ENCODE measurements at places on chromosomes 12 and 14. TPM values are rescaled to one million over a fixed set of nuclear protein-coding genes. Genes with fewer than 3 reads are reported as not detected.

- H3K27me3 ChIP-seq: no peaks in the 10 kb centered on the region
- DNase-seq: peak; percentile 86
- H3K4me3 ChIP-seq: peak within 1 kb of the TSS; percentile 90
- peak within 1 kb of the TSS; percentile 92 for H3K27ac ChIP-seq
Observed at GRCh38 chr12:14961466-14962152, at the start of gene ARHGDIB. Gene ARHGDIB, minus strand, starts transcription at chr12:14961601. Its CDS starts 10,889 bp downstream, at chr12:14950712.

DNA sequence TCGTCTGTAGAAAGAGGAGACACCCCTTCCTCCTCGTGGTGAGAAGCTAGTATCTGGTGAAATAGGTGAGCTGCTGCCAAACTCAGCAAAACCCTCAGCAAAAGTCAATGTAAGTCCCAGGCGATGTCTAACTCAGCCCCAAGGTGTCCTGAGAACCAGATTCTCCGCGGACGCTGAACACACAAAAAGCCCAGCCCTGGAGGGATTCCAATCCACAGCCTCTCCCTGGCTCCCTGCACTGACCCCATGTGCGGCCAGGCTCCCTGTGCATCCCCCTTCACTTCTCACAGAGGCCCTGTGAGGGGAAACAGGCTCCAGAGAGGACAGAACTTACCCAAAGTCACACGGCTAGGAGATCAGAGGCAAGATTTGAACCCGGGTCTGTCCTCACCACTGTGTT is 81.5 kb downstream of the NINJ2 start:
- H3K36me3 ChIP-seq: no peaks in the 10 kb centered on the region
- no peak overlapping the region for H3K4me3 ChIP-seq
- no peaks in the 10 kb centered on the region for H3K27me3 ChIP-seq
- no peak for DNase-seq

GRCh38 chr14:95015046-95015445 is 142.3 kb downstream of the DICER1 start:
- no peak overlapping the region for H3K27ac ChIP-seq
- no peak overlapping the region for H3K4me3 ChIP-seq
- no peaks in the 10 kb centered on the region for H3K36me3 ChIP-seq
- H3K4me1 ChIP-seq: no peaks in the 10 kb centered on the region

DNA sequence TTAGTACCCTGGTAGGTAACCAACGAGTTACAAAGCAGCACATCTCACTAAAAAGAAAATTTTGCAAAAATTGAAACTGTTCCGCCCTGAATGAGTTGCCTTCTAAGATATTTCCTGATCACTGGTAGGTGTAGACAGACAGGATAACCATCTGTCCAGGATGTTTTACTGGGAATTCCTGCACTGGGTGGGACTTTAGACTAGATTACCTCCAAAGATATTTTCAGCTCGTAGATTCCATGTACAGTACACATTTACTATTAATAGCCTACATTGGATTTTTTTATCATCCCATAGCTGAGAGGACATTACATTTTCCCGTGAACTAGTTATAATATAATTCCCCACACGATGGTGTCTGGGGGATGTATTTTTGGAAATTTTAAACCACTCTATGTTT is 139.6 kb downstream of the DYRK2 start:
- no peaks in the 10 kb centered on the region for H3K36me3 ChIP-seq
- no peak overlapping the region for H3K27ac ChIP-seq
- no peak overlapping the region for H3K4me3 ChIP-seq
- H3K4me1 ChIP-seq: peaks cover 8% of the 10 kb centered on the region
- no peak for DNase-seq

- H3K4me3 ChIP-seq: no peak overlapping the region
- no peak overlapping the region for H3K27ac ChIP-seq
- no peaks in the 10 kb centered on the region for H3K4me1 ChIP-seq
Observed at GRCh38 chr12:132308853-132309595, 20.4 kb downstream of the GALNT9 start.

GRCh38 chr14:23984891-23985602 is 3.7 kb upstream of the DHRS4L2 start:
- no peaks in the 10 kb centered on the region for H3K36me3 ChIP-seq
- no peak overlapping the region for H3K27ac ChIP-seq
- peaks cover 7% of the 10 kb centered on the region for H3K4me1 ChIP-seq
- no peak for DNase-seq
- H3K27me3 ChIP-seq: no peaks in the 10 kb centered on the region

Gene PGF
- 0.13 TPM for polyA plus RNA-seq

Gene TMPO
- 52.1 TPM for polyA plus RNA-seq

DNA sequence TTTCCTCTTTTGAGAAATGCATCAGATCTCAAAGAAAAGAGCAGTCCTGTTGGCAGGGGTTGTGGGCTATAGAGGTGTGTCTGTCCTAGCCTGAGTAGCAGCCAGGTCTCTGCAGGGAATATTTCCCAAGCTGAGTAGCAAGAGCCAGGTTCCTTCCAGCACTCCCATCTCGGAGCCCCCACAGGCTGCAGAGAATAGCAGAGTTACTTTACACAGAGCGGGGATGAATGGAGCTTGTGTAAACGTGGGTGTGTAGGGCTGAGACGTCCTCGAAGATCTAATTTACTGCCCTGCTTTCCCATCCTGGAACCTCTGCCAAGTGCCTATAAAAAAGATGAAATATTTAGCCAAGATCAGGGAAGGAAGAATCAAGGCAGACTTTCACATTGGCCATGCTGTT is 156.6 kb downstream of the TSPAN9 start:
- H3K4me3 ChIP-seq: no peak overlapping the region
- no peaks in the 10 kb centered on the region for H3K27me3 ChIP-seq
- H3K4me1 ChIP-seq: no peaks in the 10 kb centered on the region
- no peak overlapping the region for H3K27ac ChIP-seq
- DNase-seq: no peak

DNA sequence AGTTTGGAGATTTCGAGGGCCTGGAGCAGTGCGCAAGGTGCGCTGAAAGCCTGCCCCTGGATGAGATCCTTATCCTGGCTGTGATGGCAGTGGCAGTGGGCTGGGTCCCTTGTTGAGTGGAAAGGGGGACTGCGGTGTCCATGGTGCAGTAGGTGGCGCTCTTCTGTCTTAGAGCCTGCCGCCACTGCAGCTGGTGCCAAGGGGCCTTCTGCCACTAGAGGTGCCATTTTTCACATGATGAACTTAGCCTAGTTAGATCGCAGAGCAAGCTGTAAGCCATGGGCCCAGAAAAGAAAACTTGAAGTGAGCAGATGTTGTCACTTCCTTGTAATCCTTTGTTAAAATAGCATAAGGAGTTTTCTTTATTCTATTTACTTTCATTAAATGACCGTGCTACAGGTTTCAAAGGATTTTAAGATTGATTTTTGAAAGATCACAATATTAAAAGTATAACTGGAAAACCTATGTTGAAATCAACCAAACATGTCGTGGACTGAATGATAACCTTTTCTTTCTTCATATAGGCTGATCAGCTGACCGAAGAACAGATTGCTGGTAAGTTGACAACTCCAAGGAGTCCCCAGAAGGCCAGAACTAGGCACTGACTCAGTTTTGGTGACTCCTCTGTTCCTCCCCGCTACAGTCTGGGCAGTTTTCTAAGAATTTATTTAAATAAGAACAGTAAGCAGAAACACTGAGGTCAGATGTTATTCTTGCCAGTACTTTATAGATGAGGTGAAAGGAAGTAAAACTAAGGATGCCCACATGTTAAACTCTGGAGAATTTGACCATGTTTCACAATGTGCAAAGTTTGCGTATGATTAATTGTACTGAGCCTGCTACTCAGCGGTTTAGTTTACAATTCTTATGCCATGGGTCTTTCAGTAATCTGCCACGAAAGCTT is 3.0 kb downstream of the CALM1 start:
- peak; percentile 83 for DNase-seq
- peaks cover 59% of the 10 kb centered on the region for H3K4me1 ChIP-seq
- H3K36me3 ChIP-seq: peaks cover 50% of the 10 kb centered on the region
- peak overlapping the region; percentile 71 for H3K4me3 ChIP-seq
- no peaks in the 10 kb centered on the region for H3K27me3 ChIP-seq

Gene KRT5
- polyA plus RNA-seq: not detected

Gene SYCP3
- polyA plus RNA-seq: 0.15 TPM

Gene KSR2
- not detected for polyA plus RNA-seq

DNA sequence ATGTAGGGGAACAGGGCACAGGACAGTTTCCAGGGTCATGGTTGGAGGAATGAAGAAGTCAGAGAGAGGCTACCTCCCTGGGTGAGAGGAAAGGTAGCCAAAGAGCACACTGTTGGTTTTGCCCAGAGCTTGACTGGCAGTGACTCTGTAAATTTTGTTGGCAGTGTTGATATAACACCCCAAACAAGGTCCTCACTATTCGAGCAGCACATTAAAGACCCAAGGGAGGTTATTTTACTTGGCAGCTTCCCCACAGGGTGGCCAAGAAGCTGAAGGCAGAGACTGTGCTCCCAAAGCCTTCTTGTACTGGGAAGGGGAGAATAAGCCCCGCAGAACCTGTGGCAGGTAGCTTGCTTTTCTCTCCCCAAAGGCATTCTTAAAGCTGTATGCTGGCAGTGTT is 40.6 kb downstream of the WSCD2 start:
- no peak for DNase-seq
- H3K4me1 ChIP-seq: no peaks in the 10 kb centered on the region
- H3K36me3 ChIP-seq: no peaks in the 10 kb centered on the region
- no peak overlapping the region for H3K4me3 ChIP-seq
- H3K27me3 ChIP-seq: no peaks in the 10 kb centered on the region
- H3K27ac ChIP-seq: no peak overlapping the region

Gene RASAL1
- 0.68 TPM for polyA plus RNA-seq

Gene MGST1
- not detected for polyA plus RNA-seq

DNA sequence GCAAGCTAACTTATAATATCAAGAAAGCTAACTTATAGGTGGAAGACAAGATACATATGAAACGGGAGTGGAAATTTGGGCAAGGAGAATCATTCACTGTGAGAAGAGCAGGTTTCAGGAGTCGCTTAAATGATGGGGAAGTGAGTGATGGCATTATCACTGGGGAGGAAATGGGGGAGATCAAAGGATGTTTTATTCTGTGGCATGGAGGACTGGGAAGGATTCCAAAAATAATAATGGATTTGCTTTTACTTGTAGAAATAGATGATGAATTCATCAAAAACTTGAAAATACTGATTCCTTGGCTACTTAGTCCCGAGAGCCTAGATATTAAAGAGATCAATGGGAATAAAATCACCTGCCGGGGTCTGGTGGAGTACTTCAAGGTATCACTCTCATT is 47.8 kb downstream of the SAV1 start:
- no peak overlapping the region for H3K4me3 ChIP-seq
- H3K27ac ChIP-seq: no peak overlapping the region
- no peaks in the 10 kb centered on the region for H3K27me3 ChIP-seq
- no peak for DNase-seq
- H3K4me1 ChIP-seq: no peaks in the 10 kb centered on the region

GRCh38 chr14:96083667-96084320 is 44.6 kb downstream of the C14orf132 start:
- no peak for DNase-seq
- no peaks in the 10 kb centered on the region for H3K36me3 ChIP-seq
- H3K27me3 ChIP-seq: no peaks in the 10 kb centered on the region
- H3K27ac ChIP-seq: no peak overlapping the region
- no peaks in the 10 kb centered on the region for H3K4me1 ChIP-seq

DNA sequence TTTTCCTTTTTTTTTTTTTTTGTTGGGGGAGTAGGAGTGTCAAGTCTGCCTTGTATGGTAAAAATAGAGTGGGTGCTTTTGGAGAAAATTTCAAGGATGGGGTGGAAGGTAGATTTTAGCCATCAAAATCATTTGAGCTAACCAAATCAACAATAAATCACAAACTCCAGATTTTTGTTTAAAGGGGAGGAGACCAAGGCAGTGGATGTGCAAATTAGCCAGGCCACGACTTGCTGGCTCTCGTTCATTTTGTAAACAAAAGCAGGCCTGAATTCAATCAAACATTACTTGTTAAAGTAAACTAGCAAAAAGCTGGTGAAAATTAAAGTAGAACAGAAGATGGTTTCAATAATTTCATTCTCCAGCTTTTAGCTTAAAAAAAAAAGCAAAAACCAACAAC is 387.2 kb downstream of the BMP4 start:
- no peaks in the 10 kb centered on the region for H3K36me3 ChIP-seq
- H3K27me3 ChIP-seq: no peaks in the 10 kb centered on the region
- DNase-seq: no peak
- H3K27ac ChIP-seq: no peak overlapping the region
- no peak overlapping the region for H3K4me3 ChIP-seq

- no peaks in the 10 kb centered on the region for H3K36me3 ChIP-seq
- no peak overlapping the region for H3K27ac ChIP-seq
- no peak for DNase-seq
- H3K4me3 ChIP-seq: no peak overlapping the region
Observed at GRCh38 chr12:58310809-58311622, 369.6 kb downstream of the ATP23 start.

GRCh38 chr12:116039081-116039480 is 238.4 kb downstream of the MED13L start:
- H3K27ac ChIP-seq: no peak overlapping the region
- H3K27me3 ChIP-seq: no peaks in the 10 kb centered on the region
- H3K4me1 ChIP-seq: no peaks in the 10 kb centered on the region
- no peaks in the 10 kb centered on the region for H3K36me3 ChIP-seq
- H3K4me3 ChIP-seq: no peak overlapping the region

- H3K4me3 ChIP-seq: no peak overlapping the region
- no peaks in the 10 kb centered on the region for H3K27me3 ChIP-seq
- no peak overlapping the region for H3K27ac ChIP-seq
- peaks cover 8% of the 10 kb centered on the region for H3K4me1 ChIP-seq
- DNase-seq: no peak
- H3K36me3 ChIP-seq: no peaks in the 10 kb centered on the region
Observed at GRCh38 chr14:69542311-69542710, 32.4 kb downstream of the CCDC177 start.

- H3K4me1 ChIP-seq: no peaks in the 10 kb centered on the region
- H3K36me3 ChIP-seq: no peaks in the 10 kb centered on the region
- H3K27me3 ChIP-seq: no peaks in the 10 kb centered on the region
- DNase-seq: no peak
- H3K27ac ChIP-seq: no peak overlapping the region
Observed at GRCh38 chr12:80752464-80752863, 35.8 kb downstream of the MYF5 start.

DNA sequence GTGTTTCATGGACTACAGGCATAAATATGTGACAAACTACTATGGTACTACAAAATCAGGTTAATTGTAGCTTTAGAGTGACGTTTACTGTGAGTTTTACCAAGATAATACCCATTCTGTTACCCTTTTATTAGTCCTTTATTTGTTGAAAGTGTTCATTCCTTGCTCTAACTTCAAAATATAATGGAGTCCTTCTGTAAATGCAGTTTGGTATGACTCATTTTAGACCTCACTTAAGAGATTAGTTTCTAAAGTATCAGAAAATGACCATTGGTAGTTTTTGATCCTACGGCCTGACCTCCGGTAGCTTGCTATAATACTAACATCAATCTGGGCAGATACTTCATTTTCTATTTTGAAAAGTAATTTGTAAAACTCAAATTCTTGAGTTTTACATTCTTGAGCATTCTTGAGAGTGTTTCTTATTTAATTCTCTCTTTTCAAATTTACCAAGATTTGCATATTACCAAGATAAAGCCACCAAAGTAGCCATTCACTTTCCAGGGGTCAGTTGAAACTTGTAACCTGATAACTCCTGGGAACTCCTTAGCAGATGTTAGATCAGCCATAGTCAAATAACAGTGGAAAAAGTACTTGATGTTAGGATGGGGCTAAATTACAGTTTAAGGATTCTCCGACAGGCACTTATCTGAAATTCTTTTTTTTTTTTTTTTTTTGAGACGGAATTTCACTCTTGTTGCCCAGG is 4.2 kb downstream of the HSPA2 start:
- H3K4me3 ChIP-seq: no peak overlapping the region
- H3K36me3 ChIP-seq: no peaks in the 10 kb centered on the region
- no peaks in the 10 kb centered on the region for H3K27me3 ChIP-seq
- H3K27ac ChIP-seq: no peak overlapping the region
- peaks cover 26% of the 10 kb centered on the region for H3K4me1 ChIP-seq

Gene ZNF219
- 0.80 TPM for polyA plus RNA-seq

GRCh38 chr12:67920413-67920812 is 68.8 kb upstream of the IFNG-AS1 start:
- no peak for DNase-seq
- H3K27ac ChIP-seq: no peak overlapping the region
- H3K4me1 ChIP-seq: no peaks in the 10 kb centered on the region
- no peaks in the 10 kb centered on the region for H3K36me3 ChIP-seq
- no peak overlapping the region for H3K4me3 ChIP-seq

All from CD4-positive, alpha-beta memory T cell (primary cell).